ENCODE measurements at places on chromosomes 7 and 10.

DNA sequence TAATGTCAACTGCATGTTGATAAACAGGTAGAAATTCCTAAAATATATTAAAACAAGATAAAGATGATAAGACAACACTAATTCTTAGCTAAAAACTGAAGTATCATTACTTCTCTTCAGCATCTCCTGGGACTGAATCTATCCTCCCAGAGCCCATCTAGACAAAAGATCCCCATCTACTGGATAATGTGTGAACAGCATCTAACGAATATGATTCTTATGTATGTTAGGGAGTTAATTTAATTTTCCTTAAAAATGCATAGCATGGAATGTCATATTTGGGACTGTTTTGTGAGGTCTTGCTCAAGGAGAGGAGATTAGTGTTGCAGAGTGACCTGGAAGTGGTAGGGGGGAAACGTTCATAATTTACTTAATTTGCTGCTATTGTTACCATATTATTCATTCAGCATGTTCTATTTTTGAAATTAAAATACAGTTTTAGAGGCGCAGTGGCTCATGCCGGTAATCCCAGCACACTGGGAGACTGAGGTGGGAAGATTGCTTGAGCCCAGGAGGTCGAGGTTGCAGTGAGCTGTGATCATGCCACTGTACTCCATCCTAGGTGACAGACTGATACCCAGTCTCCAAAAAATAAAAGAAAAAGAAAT lies 305.1 kb upstream of the CSTF2T start:
- no peak for DNase-seq
- no peak overlapping the region for H3K4me3 ChIP-seq
- H3K27me3 ChIP-seq = no peaks in the 10 kb centered on the region
- H3K27ac ChIP-seq = no peak overlapping the region

DNA sequence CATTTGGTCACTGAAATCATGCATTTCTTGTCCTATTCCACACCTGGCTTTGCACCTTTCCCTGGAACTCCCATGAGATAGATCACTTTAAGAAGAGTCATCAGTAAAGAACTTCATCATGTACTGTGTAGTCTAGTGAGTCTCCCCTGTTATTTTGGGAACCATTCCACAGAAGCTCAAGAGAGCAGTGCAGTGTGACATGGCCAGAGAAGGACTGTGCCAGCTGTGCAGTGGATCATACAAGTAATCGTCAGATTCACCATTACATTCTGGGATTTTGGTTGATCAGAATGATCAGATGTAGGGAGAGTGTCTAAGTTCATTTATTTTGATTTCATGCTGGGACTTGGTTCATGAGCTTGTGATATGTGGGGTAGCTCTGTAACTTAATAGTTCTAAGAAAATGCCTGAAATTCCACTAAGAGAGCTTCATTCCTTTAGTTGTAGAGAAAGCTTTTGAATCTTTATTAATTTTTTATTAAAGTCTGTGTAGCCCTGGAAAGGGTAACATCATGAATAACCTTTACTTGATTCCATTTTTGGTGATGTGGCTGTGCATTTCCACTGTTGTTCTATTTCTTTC lies 166.8 kb downstream of the SUGCT start:
- no peaks in the 10 kb centered on the region for H3K27me3 ChIP-seq
- no peak overlapping the region for H3K27ac ChIP-seq
- H3K4me1 ChIP-seq = no peaks in the 10 kb centered on the region
- no peaks in the 10 kb centered on the region for H3K36me3 ChIP-seq

- no peaks in the 10 kb centered on the region for H3K4me1 ChIP-seq
- H3K27ac ChIP-seq = no peak overlapping the region
- no peaks in the 10 kb centered on the region for H3K27me3 ChIP-seq
- no peaks in the 10 kb centered on the region for H3K36me3 ChIP-seq
Measured at GRCh38 chr7:69564454-69565417, 33.5 kb upstream of the AUTS2 start.

DNA sequence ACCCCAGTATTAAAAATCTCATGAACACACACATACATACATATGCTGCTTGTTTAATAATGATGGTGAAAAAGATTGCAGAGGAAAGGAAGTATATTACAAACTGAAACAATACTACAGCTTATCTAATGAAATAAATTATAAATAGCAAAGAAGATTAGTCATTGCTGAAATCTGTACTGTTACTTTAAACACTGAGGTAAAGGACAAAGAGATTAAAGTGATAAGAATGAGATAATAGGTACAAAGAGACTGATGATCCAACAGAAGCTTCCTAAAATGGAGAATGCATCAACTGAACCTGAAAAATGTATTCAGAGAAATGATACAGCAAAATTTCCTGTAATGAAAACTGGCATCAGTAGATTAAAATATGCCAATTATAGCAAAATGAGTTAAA lies 91.5 kb upstream of the KCND2 start:
- DNase-seq = no peak
- no peak overlapping the region for H3K27ac ChIP-seq
- no peaks in the 10 kb centered on the region for H3K27me3 ChIP-seq
- H3K4me3 ChIP-seq = no peak overlapping the region
- H3K36me3 ChIP-seq = no peaks in the 10 kb centered on the region

DNA sequence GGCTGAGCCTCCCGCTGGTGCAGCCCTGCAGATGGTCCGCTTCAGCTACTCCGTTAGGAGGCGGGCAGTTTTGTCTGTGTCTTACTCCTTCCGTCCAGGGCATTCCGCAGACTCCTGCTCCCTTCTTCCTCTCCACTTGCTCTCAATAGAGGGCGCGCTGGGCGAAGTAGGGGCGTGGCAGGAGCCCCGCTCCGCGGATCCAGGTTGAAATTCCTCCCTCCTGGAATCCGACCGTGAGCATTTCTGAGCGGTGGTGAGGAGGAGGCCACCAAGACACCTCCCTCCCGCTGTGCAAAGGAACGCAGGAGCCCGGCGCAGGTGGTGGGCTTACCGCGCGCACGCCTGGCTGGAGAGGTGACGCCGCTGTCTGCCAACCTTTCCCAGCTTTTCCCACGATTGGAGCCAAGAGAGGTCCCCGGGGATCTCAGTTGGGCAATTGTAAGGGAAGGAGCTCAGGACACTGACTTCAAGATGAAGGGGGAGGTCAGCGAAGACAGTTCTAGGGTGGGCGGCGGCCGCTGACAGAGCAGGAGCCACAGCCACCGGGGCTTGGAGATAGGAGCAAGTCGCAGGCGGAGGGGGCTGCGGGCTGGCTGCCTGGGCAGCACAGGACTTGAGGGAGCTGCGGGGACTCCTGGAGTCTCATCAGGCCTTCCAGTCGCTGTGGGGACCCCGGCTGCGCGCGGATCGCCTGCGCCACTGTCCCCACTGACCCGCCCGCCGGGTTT lies 1011.3 kb downstream of the XPNPEP1 start:
- no peak for DNase-seq
- no peak overlapping the region for H3K27ac ChIP-seq
- H3K27me3 ChIP-seq = no peaks in the 10 kb centered on the region
- H3K4me1 ChIP-seq = no peaks in the 10 kb centered on the region

DNA sequence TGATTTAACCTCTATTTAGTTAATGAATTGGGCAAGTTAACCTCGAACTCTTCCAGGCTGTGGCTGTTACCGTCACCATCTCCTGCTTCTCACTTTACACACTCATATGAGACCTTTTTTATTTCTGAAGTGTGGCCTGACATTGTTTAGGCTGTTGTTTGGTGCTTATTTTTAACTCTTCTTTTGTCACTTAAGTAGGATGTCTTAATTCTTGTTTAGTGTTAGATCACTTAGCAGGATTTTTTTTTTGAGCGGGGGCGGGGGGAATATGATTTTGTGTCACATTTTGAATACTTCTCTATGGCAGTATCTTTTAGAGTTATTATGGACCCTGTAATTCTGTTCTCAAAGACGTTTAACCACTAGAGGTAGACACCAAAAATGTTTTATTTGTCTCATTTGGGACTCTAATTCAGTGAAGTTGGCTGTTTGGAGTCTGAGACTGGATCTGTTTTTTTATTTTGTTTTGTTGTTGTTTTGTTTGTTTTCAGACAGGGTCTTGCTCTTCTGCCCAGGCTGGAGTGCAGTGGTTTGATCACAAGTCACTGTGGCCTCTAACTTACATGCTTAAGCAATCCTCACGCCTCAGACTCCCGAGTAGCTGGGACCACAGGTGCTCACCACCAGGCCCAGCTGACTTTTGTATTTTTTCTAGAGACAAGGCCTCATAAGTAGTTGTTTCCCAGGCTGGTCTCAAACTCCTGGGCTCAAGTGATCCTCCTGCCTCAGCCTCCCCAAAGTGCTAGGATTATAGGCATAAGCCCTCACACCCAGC lies 73.5 kb downstream of the CUX1 start:
- no peaks in the 10 kb centered on the region for H3K4me1 ChIP-seq
- H3K4me3 ChIP-seq = no peak overlapping the region
- H3K27ac ChIP-seq = no peak overlapping the region
- H3K36me3 ChIP-seq = no peaks in the 10 kb centered on the region
- no peak for DNase-seq

GRCh38 chr7:4234886-4235285 lies 447.2 kb upstream of the FOXK1 start:
- no peak overlapping the region for H3K4me3 ChIP-seq
- no peaks in the 10 kb centered on the region for H3K27me3 ChIP-seq
- no peaks in the 10 kb centered on the region for H3K4me1 ChIP-seq
- H3K27ac ChIP-seq = no peak overlapping the region
- no peaks in the 10 kb centered on the region for H3K36me3 ChIP-seq

DNA sequence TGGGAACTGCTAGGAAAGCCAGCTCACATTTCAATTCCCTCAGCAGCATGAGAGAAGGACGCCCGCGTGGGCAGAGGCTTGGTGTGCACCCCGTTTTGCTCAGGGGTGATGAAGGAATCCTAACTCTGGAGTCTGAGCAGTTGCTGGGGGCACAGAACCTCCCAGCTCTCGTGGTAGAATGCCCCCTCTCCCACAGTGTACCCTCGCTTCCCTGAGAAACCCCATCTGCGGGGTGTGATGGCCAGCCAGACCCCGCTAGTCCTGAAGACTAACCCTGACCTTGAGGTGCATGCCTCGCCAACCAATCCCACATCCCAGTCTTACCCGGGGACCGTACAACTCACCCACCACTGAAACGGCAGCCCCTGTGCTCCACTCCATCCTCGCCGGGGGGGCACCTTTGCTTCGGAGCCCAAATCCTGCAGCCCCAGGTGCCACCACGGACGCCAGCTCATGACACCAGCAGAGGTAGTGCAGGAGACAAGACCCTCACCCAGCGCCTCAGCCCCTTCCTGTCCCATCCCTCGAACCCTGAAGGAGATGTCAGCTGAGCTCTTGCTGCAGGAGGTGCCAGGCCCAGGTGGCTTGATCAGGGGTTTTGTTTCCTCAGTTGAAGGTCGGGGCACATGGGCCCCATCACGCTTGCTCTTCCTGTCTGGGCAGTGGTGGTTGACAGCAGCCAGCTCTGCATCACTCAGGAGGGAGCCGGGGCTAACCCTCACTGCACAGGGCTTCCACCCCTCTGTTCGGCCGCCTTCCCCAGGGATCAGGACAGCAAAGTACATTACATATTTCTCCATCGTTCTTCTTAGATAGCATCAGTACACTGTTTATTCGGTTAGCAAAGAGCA lies 236.5 kb downstream of the MGMT start:
- H3K4me3 ChIP-seq = no peak overlapping the region
- no peaks in the 10 kb centered on the region for H3K27me3 ChIP-seq
- DNase-seq = no peak
- H3K4me1 ChIP-seq = no peaks in the 10 kb centered on the region
- H3K36me3 ChIP-seq = no peaks in the 10 kb centered on the region
- H3K27ac ChIP-seq = no peak overlapping the region

GRCh38 chr7:102044984-102045673 lies 227.7 kb downstream of the CUX1 start:
- no peak for DNase-seq
- no peak overlapping the region for H3K4me3 ChIP-seq
- H3K27ac ChIP-seq = no peak overlapping the region
- no peaks in the 10 kb centered on the region for H3K27me3 ChIP-seq
- no peaks in the 10 kb centered on the region for H3K36me3 ChIP-seq
- H3K4me1 ChIP-seq = no peaks in the 10 kb centered on the region

- H3K27me3 ChIP-seq = no peaks in the 10 kb centered on the region
- H3K4me3 ChIP-seq = no peak overlapping the region
- peaks cover 8% of the 10 kb centered on the region for H3K4me1 ChIP-seq
- no peak overlapping the region for H3K27ac ChIP-seq
- DNase-seq = peak; percentile 57
Measured at GRCh38 chr7:55593515-55594318, 21.4 kb upstream of the VOPP1 start.

DNA sequence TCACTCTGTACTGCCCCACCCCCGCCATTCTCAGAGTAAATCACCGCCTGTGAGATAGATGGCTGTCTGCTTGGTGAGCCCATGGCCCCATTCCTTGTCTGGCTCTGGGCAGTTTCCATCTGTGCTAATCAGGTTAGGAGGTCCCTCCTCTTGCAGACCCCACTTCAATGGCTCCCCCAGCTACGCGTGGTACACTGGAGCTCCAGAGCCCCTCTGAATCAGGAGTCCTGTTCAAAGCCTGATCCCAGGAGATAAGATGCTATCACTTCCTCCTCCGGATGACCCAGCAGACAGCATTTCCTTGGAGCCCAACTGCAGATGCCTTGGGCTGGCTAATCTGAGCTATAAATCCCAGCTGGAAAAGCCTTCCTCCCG lies 122.3 kb downstream of the SH3PXD2A start:
- DNase-seq = no peak
- no peak overlapping the region for H3K27ac ChIP-seq
- no peaks in the 10 kb centered on the region for H3K27me3 ChIP-seq
- no peaks in the 10 kb centered on the region for H3K36me3 ChIP-seq
- H3K4me1 ChIP-seq = no peaks in the 10 kb centered on the region

GRCh38 chr10:89431977-89432376 lies 17.6 kb downstream of the IFIT5 start:
- H3K4me1 ChIP-seq = no peaks in the 10 kb centered on the region
- no peak for DNase-seq
- no peak overlapping the region for H3K27ac ChIP-seq

DNA sequence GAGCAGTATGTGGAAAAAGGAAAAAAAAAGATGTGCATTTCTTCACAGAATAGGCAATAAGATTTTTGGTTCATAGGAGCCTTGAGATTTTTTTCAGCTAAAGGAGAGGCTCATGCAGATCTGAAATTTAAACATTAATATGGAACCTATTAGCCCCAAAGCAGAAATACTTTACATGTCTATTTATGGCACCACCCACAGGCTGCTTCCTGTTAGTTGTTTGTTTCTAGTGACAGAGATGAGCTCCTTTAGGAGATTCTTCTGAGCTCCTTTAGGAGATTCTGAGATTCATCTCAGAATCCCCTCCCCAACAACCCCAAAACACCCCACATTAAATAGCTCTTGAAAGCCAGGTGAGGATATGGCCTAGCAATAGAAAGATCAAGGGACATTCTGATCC lies 27.9 kb upstream of the HPS1 start:
- no peaks in the 10 kb centered on the region for H3K4me1 ChIP-seq
- H3K27me3 ChIP-seq = no peaks in the 10 kb centered on the region
- no peaks in the 10 kb centered on the region for H3K36me3 ChIP-seq
- no peak overlapping the region for H3K4me3 ChIP-seq
- H3K27ac ChIP-seq = no peak overlapping the region

Data from effector memory CD4-positive, alpha-beta T cell (primary cell).